ENCODE measurements at places on chromosomes 11 and 22.

- DNase-seq: no peak
Measured at GRCh38 chr11:1549338-1550330, 22.4 kb downstream of the DUSP8 start.

DNA sequence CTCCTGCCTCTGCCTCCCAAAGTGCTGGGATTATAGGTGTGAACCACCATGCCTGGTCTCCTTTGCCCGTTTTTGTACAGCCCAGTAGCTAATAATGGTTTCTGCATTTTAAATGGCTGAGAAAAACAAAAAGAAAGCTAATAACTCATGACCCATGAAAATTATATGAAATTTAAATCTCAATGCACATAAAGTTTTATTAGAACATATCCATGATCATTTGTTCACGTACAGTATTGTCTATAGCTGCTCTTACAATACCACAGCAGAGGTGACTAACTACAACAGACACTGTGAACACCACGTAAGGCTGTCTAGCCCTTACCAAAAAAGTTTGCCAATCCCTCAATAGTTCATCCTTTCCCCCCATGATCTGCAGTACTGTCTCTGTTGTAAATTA, 6.4 kb upstream of the PLAAT2 start:
- DNase-seq: no peak

GRCh38 chr11:110141812-110142211, 48.6 kb downstream of the ZC3H12C start:
- no peak for DNase-seq

GRCh38 chr11:32826113-32826512, 3.6 kb upstream of the PRRG4 start:
- DNase-seq: no peak

DNA sequence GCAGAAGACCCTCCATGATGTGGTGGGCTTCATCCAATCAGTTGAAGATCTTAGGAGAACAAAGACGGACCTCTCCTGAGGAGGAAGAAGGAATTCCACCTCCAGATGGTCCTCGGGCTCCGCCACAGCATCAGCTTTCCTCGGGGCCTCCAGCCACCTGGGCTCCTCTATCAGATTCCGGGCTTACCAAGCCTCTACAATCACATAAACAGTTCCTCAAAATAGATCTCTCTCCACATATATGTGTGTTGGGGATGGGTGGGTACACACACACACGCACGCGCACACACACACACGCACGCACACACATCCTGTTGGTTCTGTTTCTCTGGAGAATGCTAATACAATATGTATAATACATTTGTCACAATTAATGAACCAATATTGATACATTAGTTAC, 18.8 kb upstream of the NLRP6 start:
- DNase-seq: no peak
